Tongue (tissue), 3 donors: ENCODE measurements at places on chromosomes 4 and X. TPM values are rescaled to one million over a fixed set of nuclear protein-coding genes. Genes with fewer than 3 reads are reported as not detected.

Gene DUSP9
- total RNA-seq, result not detected

Gene NPY1R
- 6.3 TPM for total RNA-seq

Gene WDR17
- total RNA-seq, result 5.7 TPM

Gene GRIA3
- 3.4 TPM for total RNA-seq

Gene MAGEB2
- not detected for total RNA-seq

Gene MAGEA10
- not detected for total RNA-seq

Gene NIPAL1
- 6.9 TPM for total RNA-seq

Gene CYTL1
- 4.6 TPM for total RNA-seq

Gene LAMTOR3
- 35.2 TPM for total RNA-seq

Gene SOWAHD
- total RNA-seq, result 0.31 TPM

Gene TEC
- 3.2 TPM for total RNA-seq

Gene ARSH
- not detected for total RNA-seq

Gene HSD17B13
- total RNA-seq, result not detected

Gene RAB40A
- 0.31 TPM for total RNA-seq

Gene CLDN22
- total RNA-seq, result 0.31 TPM

Gene CDKL2
- 1.1 TPM for total RNA-seq

Gene SULT1E1
- 17.4 TPM for total RNA-seq

Gene ERCC6L
- total RNA-seq, result 4.0 TPM

Gene PAK3
- 5.5 TPM for total RNA-seq

Gene AFF2
- total RNA-seq, result 3.1 TPM

Gene RBMXL3
- not detected for total RNA-seq

Gene PAGE2B
- not detected for total RNA-seq

Gene LETM1
- total RNA-seq, result 36.2 TPM

Gene VSIG4
- 6.4 TPM for total RNA-seq

Gene SPINK2
- total RNA-seq, result not detected

Gene SYP
- total RNA-seq, result 1.1 TPM

Gene UGT2B11
- 0.82 TPM for total RNA-seq

Gene N4BP2
- 34.4 TPM for total RNA-seq

Gene TRIML1
- not detected for total RNA-seq

Gene GLRB
- 2.8 TPM for total RNA-seq

Gene ANKRD50
- 77.3 TPM for total RNA-seq
